Activated naive CD4-positive, alpha-beta T cell treated with anti-CD3 and anti-CD28 coated beads for 36 hours (primary cell): ENCODE measurements at places on chromosomes 2 and 18.

DNA sequence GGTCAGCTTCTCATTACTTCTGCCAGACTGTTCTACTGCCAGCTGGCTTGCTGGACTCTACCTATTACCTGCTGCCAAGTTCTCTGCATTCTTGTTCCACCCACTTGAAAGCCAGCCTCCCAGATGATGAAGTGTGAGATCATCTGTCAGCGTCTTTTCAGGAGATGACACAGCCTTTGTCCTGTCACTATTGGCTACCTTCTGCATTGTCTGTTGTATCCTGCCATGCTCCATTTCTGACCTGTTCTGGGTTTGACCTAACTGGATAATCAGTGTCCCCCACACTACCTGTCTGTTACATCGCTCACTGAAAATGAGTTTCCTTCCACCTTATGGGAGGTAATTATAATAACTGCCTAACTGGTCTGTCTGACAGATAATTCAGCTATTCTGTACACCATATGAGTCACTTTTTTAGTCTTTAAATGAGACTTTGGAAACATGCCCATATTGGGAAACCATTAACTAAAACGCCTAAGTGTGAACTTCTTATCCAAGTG lies 520.6 kb downstream of the METTL4 start:
- no peak for DNase-seq

DNA sequence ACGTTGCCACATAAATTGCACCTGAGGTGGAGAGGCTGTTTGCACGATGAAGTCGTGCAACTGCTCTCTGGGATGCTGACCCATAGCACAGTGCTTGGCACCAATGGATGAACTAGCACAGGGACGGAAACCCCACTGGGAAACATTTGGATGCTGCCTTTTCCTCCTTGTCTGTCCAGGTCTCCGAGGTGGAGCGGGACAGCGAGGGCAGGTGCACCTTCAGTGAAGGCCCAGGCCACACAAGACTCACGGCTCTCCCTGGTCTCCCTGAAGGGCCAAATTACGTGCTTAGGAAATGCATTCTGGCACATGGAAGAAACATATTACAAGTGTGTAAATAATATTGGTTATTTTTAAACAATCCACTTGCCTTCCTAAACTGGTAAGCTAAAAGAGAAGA lies 70.3 kb downstream of the TPO start:
- DNase-seq, result no peak

DNA sequence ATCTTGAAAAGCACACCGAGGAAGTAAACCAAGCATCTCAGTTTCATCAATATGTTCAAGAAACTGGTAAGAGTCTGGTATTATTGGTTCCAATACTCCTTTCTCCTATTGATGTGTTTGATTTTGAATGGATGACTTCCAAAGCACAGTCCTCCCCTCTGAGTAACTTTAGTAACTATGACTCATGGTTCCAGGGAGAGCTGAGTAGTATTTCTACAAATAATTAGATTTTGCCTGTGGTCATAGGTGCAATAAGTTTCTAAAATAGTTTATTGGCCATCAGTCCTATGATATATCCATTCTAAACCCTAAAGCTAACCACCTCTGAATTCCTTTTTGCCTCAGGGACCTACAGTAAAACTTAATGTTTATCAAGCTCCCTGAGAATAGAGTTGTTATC lies 352.4 kb downstream of the XIRP2 start:
- no peak for DNase-seq

DNA sequence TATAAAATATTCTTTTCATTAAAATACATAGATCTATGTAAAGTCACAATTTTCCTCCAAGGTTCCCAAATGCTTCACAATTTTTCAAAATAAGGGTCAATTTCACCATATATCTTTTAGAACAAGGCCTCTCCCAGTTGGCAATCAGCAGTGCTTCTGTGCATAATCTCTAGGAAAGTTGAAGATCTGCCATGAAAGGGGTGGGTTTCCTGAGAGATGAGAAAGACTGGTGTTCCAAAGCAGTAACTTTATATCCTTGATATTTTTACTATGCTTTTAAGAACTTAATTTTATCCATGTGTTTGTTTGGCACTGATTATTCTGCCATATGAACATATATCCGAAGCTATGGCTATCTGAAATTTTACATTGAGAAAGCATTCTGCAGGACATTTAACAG lies 199.4 kb upstream of the CYP26B1 start:
- DNase-seq, result no peak

- no peak for DNase-seq
Measured at GRCh38 chr2:240672701-240673190, 9.9 kb downstream of the AQP12B start.

DNA sequence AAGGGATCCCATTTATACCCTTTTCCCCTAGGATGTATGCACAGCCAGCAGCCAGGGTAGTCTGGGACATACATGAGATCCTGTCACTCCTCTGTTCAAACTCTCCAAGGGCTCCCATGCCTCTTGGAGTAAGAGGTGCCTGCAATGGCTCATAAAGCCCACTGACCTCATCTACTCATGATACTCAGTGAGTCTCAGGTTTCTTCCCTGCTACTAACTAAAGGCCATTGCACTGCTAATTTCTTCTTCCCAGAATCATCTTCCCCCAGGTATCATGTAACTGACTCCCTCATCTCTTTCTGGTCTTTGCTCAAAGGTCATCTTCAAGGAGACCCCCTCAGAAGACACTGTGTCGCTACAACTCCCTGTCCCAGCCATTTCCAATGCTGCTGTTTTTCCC lies 68.2 kb downstream of the CCBE1 start:
- no peak for DNase-seq

GRCh38 chr18:74114116-74114515 lies 33.5 kb downstream of the FBXO15 start:
- no peak for DNase-seq

GRCh38 chr2:155266109-155266508 lies 567.6 kb downstream of the KCNJ3 start:
- no peak for DNase-seq

GRCh38 chr2:221426929-221427328 lies 145.2 kb downstream of the EPHA4 start:
- DNase-seq, result no peak
